Fibroblast of skin of back (primary cell): ENCODE measurements at places on chromosomes 7 and 10.
A peak's percentile ranks its signal among the peaks of the same experiment; 100 is the strongest.

DNA sequence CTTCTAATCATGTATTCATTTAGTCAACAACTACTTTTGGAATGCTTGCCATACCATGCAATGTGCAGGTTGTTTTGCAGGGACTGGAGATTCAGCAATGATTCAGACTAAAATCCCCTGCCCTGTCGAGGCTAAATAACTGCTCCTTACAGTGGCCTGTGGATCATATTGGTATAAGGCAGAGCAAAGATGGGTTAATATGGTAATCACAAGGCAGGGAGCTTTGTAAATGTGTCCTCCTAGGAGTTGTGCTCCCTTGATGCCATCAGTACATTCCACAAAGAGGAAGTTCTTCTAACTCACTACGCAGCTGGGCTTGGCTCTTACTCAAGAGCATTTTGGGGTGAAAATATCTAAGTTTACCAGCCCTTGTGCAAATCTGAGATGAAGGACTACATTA lies 614 bp upstream of the IFIT2 start:
- peak; percentile 30 for DNase-seq

- no peak for DNase-seq
These were observed 13.1 kb downstream of the CC2D2B start for GRCh38 chr10:95920798-95921426.

DNA sequence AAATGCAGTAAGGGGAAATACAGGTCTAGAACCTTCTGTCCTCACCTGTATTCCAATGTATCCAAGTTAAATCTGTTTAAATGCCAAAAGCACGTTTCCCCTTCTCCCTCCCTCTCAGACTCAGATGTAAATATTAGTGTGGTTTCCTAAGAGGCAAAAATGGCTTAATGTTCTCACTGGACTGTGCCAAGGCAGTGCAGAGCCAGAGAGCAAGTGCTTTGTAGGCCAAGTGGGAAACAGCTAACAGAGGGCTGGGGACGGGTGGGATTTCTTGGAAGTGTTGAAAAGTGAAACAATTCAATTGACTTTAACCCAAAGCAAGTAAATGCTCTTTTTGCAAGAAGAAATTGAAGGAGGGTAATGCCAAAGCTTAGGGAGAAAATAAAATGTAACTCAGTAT lies 103.1 kb downstream of the GSAP start:
- no peak for DNase-seq

DNA sequence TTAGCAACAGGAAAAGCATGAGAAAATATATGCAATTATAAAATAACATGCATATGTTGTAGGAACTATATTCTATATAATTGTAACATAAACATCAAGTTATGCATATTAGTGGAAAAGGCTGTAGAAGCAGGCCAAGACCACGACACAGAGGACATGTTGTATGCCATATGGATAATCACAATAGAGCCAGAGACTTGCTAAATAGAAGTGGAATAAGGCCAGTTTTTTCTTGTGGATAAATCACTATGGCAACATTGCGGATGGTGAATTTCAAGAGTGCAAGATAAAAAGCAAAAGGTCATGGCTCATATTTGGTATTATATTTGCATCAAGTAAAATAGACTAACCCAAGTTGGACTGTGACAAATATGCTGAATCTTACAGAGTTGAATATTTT lies 93.0 kb downstream of the PCDH15 start:
- DNase-seq, result no peak

GRCh38 chr7:3174515-3175284 lies 126.4 kb upstream of the SDK1 start:
- no peak for DNase-seq

DNA sequence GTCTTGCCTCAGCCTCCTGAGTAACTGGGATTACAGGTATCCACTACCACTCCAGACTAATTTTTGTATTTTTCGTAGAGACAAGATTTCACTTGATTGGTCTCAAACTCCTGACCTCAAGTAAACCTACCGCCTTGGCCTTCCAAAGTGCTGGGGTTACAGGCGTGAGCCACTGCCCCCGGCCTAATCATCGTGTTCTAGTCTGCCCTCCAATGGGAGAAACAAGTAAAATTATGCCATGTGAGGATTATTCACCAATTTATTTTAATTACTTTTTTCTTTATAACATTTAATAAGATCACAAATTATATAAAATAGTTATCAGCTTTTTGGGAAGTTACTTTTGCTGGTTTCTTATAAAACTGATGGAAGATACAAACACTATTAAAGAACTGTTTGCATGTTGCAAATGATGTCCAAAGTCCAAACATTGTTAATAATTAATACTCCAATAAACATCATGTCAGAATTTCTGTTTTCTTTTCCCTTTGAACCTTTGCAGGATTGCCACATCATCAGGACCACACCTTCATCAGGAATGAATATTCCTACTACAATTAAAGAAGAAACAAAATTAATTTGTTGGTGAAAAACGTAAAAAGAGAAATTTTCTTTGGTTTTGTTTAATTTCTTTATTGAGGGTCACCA lies 786 bp upstream of the AKR1C4 start:
- no peak for DNase-seq

DNA sequence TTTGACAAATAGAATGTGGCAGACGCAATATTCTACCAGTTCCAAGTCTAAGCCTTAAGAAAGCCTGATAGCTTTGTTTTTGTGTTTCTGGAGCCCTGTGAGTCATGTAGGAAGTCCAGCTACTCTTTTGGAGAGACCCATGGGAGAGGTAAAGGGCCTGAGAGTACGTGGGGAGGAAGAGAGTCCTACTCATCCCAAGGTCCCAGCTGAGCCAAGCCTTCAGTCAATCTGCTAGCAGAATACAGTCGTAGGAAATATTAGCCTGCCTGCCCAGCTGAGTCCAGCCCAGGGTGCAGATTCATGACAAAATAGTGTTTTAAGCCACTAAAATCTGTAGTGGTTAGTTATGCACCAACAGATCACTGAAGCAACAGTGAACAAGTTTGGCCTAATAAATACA lies 9.0 kb upstream of the GNA12 start:
- peak; percentile 64 for DNase-seq

GRCh38 chr7:84248267-84248666 lies 53.7 kb upstream of the SEMA3A start:
- DNase-seq, result no peak
